ENCODE measurements at places on chromosomes 5 and 9. TPM values are rescaled to one million over a fixed set of nuclear protein-coding genes. Genes with fewer than 3 reads are reported as not detected.

Gene ORM2
- not detected for total RNA-seq

Gene IL6ST
- 481 TPM for total RNA-seq

Gene SPARC
- total RNA-seq, result 3,745 TPM

Gene LCN6
- total RNA-seq, result not detected

Gene IL31RA
- 1.5 TPM for total RNA-seq

Gene COL23A1
- not detected for total RNA-seq

Measured in smooth muscle cell of the umbilical artery (primary cell).